CD4-positive, alpha-beta T cell treated with Interferon alpha-2 for 1 hour (primary cell): ENCODE measurements at places on chromosomes 3 and 15.

GRCh38 chr3:44240061-44240460 is 1.6 kb upstream of the TOPAZ1 start:
- no peak for DNase-seq

- no peak for DNase-seq
Measured at GRCh38 chr3:80384811-80385210, 617.0 kb upstream of the ROBO1 start.

- no peak for DNase-seq
Measured at GRCh38 chr3:167188592-167188991, 191.5 kb downstream of the ZBBX start.

- no peak for DNase-seq
Measured at GRCh38 chr3:112005091-112005672, 6.5 kb downstream of the TAGLN3 start.
